ENCODE measurements at places on chromosomes 7 and 10.

GRCh38 chr7:99733448-99733847 lies 1.5 kb downstream of the CYP3A7 start:
- peak; percentile 11 for DNase-seq

DNA sequence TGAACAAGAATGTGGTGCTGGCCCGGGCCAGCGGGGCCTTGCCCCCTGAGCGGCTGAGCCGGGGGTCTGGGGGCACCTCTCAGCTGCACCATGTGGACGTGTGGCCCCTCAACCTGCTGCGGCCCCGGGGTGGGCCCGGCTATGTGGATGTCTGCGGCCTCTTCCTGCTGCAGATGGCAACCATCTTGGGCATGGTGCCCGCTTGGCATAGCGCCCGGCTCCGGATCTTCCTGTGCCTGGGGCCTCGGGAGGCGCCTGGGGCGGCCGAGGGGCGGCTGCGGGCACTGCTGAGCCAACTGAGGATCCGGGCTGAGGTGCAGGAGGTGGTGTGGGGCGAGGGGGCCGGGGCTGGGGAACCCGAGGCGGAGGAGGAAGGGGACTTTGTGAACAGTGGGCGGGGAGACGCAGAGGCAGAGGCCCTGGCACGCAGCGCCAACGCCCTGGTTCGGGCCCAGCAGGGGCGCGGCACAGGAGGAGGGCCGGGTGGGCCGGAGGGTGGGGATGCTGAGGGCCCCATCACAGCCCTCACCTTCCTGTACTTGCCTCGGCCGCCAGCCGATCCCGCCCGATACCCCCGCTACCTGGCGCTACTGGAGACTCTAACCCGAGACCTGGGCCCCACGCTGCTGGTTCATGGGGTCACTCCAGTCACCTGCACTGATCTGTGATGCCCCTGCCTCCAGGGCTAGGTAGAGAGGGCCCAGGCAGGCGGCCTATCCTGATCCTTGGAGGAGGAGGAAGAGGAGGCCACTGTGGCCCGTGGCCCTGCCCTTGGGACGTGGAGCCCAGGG lies 1.1 kb upstream of the TRIP6 start:
- no peak for DNase-seq

GRCh38 chr7:116780966-116781365 lies 81.4 kb upstream of the CAPZA2 start:
- DNase-seq, result no peak

GRCh38 chr10:34078745-34079470 lies 736.2 kb downstream of the PARD3 start:
- DNase-seq, result no peak

GRCh38 chr7:96670338-96671289 lies 39.0 kb downstream of the SEM1 start:
- no peak for DNase-seq

DNA sequence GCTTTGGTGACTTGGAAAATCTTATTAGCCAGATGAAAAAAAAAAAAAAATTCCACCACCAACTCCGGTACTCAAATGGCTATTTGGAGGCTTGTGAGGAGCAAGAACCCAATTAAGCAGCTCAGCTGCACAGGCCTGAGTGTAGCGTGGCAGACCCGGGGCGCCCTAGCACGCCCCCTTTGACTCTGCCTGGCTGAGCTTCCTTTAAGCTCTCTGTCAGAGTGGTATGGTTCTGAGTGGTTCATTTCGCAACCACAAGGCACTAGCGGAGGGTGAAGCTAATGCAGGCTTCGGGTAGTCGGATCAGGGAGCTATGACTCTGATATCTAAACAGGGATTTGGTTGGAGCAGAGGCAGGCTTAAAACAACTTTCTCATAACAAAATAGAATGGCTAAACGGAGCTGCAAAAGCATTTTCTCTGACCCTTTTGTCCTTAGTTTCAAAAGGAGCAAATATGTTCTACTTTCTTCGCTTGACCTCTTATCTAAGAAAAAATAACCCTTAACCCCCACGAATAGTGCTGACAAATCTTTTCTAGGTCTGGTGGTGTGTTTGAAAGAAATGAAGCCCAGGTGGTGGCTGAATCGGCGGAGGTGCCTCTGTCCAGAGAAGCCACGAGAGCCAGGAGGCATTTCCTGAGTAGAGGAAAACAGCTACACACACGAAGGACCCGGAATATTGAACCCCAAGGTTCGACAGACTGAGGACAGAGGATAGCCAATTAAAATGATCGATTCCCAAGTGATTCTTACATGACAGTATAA lies 285.4 kb upstream of the GLI3 start:
- DNase-seq, result no peak

- no peak for DNase-seq
These were observed 150.9 kb downstream of the POLR1F start for GRCh38 chr7:19557726-19558465.

GRCh38 chr7:73809467-73809951 lies 21.3 kb upstream of the CLDN4 start:
- no peak for DNase-seq

- no peak for DNase-seq
These were observed 664.7 kb downstream of the INHBA start for GRCh38 chr7:41038211-41038610.

DNA sequence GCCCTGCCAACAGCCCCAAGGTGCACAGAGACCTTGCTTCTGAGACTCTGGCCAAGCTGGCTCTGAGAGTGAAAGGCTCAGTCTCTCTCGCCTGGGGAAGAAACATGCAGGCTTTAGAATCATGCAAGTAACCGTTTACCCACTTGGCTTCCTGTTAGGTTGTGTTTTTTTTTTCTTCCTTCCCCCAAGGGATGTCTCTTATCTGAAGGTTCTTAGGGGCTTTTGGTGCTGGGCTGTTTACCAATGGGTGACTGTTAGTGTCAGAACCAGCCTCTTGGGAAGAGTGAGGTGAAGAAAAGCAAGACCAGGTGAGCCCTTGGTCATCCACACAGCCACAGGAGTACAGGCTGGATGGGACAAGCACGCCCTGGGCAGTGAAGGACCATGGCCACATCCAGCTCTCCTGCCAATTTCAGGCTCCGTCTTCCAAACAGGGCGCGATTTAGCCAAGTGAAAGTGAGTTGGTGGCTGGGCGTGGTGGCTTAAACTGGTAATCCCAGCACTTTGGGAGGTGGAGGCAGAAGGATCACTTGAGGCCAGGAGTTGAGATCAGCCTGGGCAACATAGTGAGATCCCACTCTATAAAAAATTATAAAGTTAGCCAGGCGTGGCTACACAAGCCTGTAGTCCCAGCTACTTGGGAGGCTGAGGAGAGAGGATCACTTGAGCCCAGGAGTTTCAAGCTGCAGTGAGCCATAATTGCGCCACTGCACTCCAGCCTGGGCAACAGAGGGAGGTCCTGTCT lies 76.3 kb upstream of the CUX1 start:
- DNase-seq, result peak; percentile 73

DNA sequence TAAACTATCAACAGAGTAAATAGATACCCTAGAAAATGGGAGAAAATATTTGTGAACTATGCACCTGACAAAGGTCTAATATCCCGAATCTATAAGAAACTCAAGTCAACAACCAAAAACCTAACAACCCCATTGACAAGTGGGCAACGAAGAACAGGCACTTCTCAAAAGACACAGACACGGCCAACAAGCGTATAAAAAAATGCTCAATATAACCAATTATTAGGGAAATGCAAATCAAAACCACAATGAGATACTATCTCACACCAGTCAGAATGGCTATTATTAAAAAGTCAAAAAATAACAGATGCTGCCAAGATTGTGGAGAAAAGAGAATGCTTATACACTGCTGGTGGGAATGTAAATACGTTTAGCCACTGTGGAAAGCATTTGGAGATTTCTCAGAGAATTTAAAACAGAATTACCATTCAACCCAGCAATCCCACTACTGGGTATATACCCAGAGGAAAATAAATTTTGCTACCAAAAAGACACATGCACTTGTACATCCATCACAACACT lies 63.2 kb upstream of the CAV2 start:
- DNase-seq, result no peak

GRCh38 chr10:77189075-77189474 lies 448.5 kb downstream of the KCNMA1 start:
- no peak for DNase-seq

- DNase-seq, result no peak
These were observed 23.9 kb upstream of the FAM107B start for GRCh38 chr10:14798636-14799035.

DNA sequence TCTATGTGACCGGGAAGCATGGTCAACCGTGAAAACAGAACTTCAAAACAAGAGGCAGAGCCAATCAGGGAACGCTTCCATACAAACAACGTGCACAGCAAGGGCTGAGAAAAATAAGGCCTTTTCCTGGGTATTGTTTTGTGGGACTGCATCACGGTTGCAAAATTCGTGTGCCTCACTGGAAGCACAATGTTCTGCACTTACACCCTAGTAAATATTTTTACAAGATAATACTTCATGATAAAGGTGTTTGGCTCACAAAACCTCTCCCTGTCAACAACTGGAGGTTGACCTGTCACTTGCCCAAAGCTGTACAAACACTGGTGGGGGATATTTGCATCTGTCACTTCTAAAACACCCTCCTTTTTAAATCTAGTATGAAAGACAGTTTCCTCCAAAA lies 37.0 kb downstream of the KLF6 start:
- DNase-seq, result no peak

GRCh38 chr10:86944471-86944870 lies 12.9 kb downstream of the MMRN2 start:
- no peak for DNase-seq
